ENCODE measurements at places on chromosomes 12 and 14. TPM values are rescaled to one million over a fixed set of nuclear protein-coding genes. Genes with fewer than 3 reads are reported as not detected.

CELA1 gene
- total RNA-seq = not detected

RBP5 gene
- total RNA-seq = not detected

PZP gene
- total RNA-seq = not detected

POTEM gene
- total RNA-seq = not detected

AQP6 gene
- total RNA-seq = 0.79 TPM

UBR7 gene
- 74.8 TPM for total RNA-seq

GRCh38 chr14:86892152-86892956 lies 1100.6 kb downstream of the GALC start:
- DNase-seq = no peak

DNA sequence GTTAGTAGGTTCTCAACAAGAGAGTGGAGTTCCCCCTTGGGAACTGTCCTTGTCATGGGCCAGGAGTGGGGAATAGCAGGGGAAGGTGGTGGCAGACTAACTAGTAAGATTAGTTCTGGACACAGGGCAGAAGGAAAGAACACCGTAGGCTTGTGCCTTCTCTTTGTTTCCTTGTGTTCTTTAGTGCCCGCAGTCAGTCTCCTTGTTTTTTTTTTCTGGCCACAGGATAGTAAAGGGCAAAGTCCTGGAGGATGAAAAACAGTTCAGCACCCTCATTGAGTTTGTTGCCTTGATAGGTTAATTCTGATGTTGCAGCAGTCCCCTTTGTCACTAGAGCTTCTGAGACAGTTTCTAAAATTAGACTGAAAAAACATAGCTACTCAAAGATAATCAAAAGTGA lies 8.4 kb downstream of the PEX5 start:
- no peak for DNase-seq

GRCh38 chr12:108425238-108425795 lies 86.2 kb upstream of the CMKLR1 start:
- no peak for DNase-seq

GRCh38 chr12:11457996-11458645 lies 62.8 kb upstream of the PRB2 start:
- DNase-seq = no peak

- DNase-seq = no peak
Observed at GRCh38 chr14:88232771-88233170, 90.3 kb downstream of the KCNK10 start.

- no peak for DNase-seq
Observed at GRCh38 chr12:86543716-86544115, 287.5 kb upstream of the MGAT4C start.

- DNase-seq = no peak
Observed at GRCh38 chr14:54796961-54797360, 105.7 kb downstream of the GCH1 start.

GRCh38 chr12:117045160-117046010 lies 53.8 kb downstream of the TESC start:
- DNase-seq = peak; percentile 77

DNA sequence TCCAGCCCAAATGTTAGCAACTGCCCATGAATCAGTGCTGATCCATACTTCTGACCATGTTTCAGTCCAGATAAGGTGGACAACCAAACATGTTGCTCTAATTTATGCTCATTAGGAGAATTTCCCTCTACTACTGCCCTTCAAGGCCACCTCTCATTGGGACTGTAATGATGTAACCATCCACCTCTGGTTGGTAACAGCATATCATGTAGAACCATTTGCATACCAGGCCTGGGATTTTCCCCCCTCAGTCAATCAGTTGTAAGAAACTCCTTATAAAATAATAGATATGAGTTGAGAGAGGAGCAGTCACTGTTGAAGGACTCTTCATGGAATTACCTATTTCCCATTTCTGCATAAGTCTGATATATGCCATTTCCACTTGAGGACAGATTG lies 17.8 kb upstream of the YAF2 start:
- no peak for DNase-seq

- DNase-seq = no peak
Observed at GRCh38 chr12:77229640-77230442, 164.5 kb upstream of the E2F7 start.

- DNase-seq = no peak
Observed at GRCh38 chr12:4447151-4447550, 1.5 kb upstream of the FGF6 start.

- DNase-seq = no peak
Observed at GRCh38 chr14:65803885-65804284, 391.4 kb downstream of the FUT8 start.

DNA sequence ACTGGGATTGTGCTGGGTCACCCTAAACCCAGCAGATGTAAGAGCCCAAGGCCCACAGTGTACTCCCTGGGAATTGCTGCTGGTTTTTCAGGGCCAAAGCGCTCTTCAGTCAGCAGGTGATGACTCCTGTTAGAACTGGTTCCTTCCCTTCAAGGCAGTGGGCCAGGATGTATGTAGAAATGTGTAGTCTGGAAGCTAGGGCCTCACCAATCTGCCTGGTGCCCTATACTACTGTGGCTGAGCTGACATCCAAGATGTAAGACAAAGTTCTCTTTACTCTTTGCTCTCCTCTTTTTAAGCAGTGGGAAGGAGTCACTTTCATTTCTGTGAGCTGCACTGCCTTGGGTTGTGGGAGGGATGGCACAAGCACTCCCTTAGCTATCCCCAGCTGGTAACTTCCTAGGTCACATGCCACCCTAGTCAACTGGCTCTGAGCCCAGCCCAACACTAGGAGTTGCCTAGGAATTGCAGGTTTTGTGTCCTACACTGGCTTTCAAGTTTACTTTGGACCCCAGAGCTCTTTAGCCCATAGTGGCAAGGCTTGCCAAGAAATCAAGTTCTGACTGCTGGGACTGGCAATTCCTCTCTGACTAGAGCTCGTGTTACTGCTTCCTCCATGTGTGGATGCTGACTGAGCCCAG lies 249.2 kb downstream of the C12orf50 start:
- DNase-seq = no peak

DNA sequence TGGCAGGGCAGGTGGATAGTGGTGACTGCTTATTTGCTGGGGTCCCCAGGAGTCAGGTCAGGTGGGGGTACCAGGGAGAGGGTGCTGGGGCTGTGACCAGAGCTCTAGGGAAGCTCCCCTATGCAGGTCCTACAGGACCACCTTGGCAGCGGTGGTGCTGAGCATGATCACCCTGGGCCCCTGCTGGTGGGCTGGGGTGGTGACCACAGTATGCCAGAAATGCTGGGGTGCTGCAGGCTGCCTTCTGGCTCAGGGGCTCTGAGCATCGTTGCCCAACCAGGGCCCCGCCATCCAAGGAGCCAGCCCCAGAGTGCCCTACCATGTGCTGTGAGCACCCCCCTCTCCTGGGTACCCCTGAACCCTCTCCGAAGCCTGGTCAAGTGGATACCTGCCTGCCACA lies 17.5 kb upstream of the NUDT14 start:
- DNase-seq = no peak
